ENCODE measurements at places on chromosomes 7 and 10. TPM values are rescaled to one million over a fixed set of nuclear protein-coding genes. Genes with fewer than 3 reads are reported as not detected.

PTF1A gene
- total RNA-seq: not detected

DNA sequence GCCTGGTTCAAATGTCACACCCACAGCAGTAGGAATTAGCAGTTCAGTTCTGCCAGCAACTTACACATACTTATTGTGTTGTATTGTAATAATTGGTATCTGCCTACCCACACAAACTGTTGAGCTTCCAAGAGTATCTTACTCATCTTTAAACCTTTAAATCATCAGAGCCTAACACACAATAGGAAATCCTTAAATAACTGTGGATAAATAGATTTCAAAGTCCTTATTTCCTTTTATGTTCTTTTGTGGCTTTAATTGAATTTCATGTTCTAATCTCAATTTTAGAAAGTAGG lies 3.9 kb downstream of the CASD1 start:
- no peak for DNase-seq

DNA sequence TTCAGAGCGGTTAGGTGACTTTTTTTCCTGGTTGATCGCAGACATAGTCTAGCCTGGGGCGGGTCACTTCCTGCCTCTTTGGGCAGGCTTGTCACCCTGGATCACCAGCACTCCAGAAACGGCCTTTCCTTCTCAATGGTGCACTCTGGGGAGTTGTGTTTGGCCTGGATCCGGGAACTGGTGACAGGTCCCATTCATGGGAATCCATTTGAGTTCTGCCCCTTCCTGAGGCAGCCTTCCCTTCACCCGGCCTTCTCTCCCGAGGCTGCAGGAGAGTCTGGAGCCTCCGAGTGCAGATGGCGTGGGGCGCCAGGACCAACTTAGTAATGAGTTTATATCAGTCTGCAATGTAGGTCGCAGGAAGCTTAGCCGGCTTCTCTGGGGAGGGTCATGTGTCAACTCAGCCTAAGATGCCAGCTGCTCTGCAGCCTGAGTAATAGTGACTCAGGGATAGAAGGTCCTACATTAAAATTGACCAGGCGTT lies 54.2 kb downstream of the TACR2 start:
- DNase-seq: no peak

BMPER gene
- under 0.01 TPM for total RNA-seq

GPR37 gene
- under 0.01 TPM for total RNA-seq

PRKAR1B gene
- total RNA-seq: 11.6 TPM

DNA sequence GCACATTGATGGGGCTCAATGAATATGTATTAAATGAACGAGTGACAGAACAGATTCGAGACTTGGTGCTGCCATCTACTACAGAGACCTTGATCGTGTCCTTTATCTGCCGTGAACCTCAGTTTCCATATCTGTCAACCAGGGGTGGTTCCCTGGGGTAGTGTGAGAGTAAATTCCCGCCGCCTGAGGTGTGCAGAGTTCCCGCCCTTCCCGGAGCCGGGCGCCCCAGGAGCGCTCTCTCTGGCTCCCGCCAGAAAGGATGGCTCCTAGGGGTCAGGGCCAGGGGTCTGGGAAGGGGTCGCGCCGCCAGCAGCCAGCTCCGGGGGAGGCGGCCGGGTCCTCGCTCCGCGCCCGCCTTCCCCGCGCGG lies 333 bp upstream of the PLCE1 start:
- DNase-seq: no peak

- DNase-seq: no peak
Observed at GRCh38 chr7:104859754-104860426, 154.1 kb upstream of the KMT2E start.

GRCh38 chr10:14562218-14563075 lies 212.2 kb downstream of the FAM107B start:
- no peak for DNase-seq

DNA sequence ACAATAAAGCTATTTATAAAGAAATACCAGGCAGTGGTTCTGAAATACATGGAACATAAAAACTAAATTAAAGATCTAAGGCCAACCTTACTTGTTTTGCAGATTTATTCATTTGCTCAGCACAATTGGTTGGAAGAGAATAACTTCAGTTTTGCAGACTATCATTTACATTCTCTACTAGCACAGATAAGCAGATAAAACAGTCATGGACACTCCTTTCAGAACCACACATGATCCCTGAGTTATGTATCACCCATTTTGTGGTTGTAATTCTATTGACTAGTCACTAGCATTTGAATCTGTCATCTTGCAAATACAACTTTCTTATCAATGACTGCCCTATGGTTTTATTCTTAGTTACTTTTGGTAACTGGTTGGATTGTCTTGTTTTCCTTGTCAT lies 45.1 kb downstream of the PRKAR2B start:
- no peak for DNase-seq

GRCh38 chr10:120688928-120689327 lies 162.2 kb upstream of the WDR11 start:
- DNase-seq: no peak

DNA sequence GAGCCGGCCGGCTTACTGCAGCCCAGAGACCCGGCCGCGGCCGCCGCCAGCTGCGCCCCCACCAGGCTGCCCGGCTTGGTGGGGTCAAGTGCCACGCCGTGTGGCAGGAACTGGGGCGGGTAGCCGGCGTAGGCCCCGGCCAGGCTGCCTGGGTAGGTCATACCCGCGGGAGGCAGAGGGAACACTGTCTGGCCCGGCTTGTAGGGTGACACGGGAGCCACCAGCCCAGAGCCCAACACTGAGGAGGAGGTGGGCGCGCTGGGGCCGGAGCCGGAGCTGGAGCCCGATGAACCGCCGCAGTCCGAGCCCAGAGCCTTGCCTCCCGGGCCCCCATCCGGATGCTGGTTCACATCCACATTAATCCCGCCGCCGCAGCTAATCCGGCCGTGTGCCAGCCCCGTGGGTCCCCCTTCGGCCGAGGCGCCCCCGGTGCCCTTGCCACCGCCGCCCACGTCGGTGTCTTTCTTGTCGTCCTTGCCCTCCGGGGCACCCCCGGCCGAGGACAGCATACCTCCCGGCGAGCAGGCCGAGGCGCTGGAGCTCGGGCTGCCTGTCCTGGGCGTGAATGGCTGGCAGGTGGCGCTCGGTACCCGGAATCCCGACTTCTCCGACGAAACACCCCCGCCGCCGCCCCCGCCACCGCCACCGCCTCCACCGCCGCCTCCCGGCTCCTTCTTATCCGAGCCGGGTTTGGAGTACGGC lies 2.0 kb downstream of the ZNF503 start:
- no peak for DNase-seq

- DNase-seq: peak; percentile 2
Observed at GRCh38 chr7:41103331-41103730, 599.6 kb downstream of the INHBA start.

GRCh38 chr10:18738835-18739234 lies 79.6 kb downstream of the ARL5B start:
- DNase-seq: no peak

- no peak for DNase-seq
Observed at GRCh38 chr7:85520175-85520574, 333.3 kb upstream of the SEMA3D start.

NKX1-2 gene
- not detected for total RNA-seq

GRCh38 chr7:111558991-111559390 lies 3.3 kb downstream of the IMMP2L start:
- no peak for DNase-seq

NYAP1 gene
- total RNA-seq: under 0.01 TPM

PNLIPRP1 gene
- not detected for total RNA-seq

DNA sequence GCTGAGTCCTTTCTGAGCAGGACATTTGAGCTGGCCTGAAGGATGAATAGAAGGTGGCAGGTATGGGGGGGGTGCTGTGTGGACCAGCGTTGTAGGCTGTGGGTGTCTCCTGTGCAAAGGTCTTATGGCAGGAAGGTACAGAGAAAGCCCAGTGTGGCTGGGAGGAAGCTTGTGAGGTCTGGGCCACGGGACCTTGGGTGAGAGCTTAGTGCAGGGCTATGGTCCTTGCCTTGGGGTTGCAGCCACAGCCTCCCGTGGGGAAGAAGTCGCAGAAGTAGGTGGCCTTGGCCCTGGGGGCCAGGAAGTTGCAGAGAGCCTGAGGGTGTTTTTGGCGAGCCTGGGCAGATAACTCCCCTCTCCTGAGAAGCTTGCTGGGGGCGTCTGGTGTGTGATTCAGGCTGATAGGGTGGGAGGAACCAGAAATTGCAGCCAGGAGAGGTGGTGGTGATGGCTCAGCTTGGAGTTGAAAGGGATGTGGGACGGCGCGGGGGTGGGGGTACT lies 172.0 kb upstream of the TNRC18 start:
- peak; percentile 71 for DNase-seq

PDE6C gene
- total RNA-seq: not detected

- DNase-seq: no peak
Observed at GRCh38 chr7:108102671-108103312, 27.4 kb downstream of the LAMB4 start.
